ENCODE measurements at places on chromosomes 11 and 22.

DNA sequence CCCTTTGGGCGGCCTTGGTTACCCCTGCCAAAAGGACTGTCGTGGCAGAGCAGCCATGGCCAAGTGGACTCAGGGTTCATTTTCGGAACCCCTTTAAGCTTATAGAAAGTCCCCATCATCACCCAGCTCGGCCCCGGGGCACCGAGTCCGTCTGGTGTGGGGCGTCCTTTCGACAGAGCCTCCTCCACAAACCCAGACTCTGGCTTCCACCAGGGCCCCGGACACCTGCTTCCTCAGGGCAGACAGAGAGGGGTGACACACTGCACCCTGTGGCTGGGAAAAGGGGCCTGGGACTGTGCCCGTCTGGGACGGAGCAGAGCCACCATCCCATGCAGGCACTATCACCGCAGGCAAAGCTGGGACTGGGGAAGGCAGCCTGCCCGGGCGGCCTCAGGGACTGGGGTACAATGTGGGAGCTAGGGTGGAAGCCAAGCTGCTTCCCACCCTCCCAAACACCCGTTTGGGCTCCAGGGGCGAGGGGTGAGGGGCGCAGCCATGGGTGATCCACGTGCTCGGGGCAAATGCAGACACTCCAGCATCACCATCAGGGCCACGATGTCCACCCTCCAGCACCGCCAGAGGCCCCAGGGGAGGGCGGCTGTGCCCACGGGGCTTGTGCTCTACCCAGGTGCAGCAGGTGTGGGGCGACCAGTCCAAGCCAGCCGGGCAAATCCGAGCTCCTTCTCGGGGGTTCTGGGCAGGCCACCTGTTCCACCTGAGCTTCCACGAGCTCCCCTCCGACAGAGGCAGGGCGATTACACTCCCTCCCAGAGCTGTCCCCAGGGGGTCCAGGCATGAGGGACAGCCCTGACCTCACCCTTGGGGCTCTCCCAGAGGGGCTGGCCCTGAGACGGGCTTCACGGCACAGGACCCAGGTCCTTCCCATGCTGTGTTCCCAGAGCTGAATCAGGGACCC lies 11.7 kb upstream of the MRPL23 start:
- peak; percentile 60 for DNase-seq

- DNase-seq, result no peak
Observed at GRCh38 chr22:27267145-27267544, 534.4 kb downstream of the MN1 start.

DNA sequence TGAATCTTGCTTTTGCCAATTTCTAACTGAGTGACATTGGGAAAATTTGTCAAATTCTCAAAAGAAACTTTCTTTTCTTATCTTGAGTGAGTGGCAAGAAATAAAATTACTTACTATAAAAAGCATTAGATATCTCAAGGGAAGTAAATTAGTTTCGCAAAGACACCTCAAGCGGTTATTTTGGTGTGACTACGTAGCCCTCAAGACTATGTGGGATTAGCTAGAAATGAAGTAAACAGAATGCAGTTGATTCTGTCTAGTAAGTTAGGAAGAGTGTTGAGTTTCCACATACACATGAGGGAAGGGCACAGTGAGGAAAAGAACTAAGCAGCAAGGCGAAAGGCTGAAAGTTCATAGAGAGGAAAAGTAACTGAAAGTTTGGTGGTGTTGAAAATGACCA lies 28.3 kb upstream of the MS4A6A start:
- DNase-seq, result no peak

- DNase-seq, result no peak
Observed at GRCh38 chr11:15636521-15637089, 521.9 kb downstream of the INSC start.

DNA sequence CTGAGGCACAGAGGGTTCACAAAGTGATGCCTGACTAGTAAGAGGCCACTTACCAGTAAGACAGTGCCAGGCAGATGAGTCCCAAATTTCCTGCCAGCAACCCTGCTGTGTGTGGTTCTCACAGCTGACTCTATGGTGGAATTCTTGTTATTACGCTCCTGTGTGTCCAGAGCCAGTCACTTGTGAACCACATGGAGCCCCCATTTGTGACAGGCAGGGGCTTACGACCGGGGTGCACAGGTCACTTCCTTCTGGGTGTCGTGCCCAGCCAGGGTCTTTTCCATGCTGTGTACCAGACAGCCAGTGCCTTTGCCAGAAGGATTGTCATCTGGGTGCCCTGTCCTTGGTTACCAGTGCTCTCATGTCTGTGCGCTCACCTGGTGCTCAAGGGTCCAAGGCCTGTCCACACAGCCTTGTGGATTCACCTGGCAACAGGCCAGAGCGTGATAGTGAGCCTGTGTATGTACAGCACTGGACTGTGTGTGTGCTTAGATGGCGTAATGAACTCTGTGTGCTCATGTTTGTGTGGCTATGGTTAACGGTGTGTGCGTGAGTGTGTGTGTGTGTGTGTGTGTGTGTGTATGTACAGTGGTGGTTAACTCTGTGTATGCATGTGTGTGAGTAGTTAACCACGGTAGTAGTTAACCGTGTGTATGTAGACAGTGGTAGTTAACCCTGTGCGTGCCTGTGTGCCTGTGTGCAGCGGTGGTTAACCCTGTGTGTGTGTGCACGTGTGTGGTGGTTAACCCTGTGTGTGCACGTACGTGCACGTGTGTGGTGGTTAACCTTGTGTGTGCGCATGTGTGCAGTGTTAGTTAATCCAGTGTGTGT lies 18.6 kb downstream of the GRAMD4 start:
- DNase-seq, result peak; percentile 78

DNA sequence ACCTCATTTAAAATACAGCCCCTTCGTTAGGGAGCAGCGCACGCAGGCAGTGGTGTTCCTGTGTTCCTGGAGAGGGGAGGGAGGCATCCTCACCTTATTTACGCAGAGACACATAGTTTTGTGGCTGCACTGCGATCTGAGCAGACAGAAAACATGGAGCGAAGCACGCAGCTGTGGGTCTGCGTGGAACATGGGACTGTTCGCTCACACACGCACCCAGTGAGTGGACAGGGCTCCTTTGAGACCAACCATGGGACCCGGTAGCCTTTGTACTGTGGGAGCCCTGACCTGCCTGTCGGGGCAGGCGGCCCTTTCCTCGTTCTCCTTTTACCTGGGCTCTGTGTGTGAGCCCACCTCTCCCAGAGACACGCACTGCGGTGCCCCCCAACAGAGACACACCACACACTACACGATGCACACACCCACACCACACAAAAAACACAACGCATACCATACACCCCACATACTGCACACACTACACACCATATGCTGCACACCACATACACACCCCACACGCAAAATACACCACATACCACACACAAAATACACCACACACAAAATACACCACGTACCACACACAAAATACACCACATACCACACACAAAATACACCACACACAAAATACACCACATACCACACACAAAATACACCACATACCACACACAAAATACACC lies 1245.7 kb downstream of the BRD1 start:
- no peak for DNase-seq

DNA sequence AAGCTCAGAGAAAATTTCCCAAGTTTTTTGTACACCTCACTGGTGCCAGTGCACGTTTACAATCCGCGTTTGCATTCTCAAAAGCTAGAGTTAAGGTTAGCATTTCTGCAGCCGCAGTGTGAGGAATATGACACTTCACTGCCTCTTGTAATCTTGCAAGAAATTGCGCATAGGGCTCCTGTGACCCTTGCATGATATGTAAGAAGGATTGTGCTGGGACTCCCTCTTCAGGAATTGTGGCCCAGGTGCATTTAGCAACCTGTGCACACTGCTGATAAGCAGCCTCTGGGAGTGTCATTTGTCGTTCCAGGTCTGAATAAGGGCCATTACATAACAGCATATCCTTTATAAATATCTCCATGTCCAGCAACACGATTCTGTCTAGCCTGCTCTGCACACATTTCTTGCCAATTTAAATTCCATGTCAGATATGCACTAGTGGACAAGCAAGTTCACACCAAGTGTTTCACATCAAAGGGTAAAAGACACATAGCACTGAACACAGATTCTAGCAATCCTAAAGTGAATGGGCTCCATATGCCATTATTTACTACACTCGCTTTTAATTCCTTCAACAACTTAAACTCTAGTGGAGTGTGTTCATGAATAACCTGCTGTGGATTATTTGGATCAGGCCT lies 69.2 kb upstream of the INCENP start:
- DNase-seq, result no peak

GRCh38 chr11:113296447-113297205 lies 17.8 kb upstream of the TTC12 start:
- no peak for DNase-seq

DNA sequence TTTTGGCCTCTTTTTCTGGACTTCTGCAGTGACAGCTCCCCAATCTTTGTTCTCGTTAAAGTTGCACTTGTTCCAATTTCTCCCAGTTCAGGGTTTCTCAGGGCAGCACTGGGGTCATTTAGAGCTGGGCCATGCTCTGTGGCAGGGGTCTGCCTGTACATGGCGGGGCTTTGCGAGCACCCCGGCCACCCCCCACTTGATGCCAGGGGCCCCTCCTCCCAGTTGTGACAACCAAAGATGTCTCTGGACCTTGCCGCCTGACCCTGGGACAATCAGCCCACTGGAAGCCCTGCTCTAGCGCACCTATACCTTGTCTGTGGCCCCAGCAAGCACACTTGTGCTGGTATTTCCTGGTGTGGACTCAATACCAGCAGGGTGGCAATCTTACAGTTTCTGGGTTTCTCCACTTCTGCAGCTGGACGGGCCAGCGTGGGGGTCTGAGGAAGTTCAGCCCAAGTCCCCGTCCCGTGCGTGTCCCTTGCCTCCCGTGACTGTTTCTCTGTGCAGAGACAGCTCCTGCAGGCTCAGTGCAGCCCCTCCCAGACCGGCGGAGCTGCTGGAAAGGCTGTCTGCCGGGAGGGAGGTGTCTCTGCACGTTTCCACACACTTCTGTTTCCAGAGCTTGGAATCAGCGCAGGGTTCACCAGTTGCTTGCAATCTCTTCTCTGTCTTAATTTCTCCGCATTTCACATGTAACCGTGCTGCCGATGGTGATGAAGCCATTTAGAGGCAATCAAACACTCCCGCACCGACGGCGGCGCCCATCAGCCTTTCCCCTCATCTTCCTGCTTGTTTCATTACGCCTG lies 1328.9 kb downstream of the BRD1 start:
- no peak for DNase-seq

DNA sequence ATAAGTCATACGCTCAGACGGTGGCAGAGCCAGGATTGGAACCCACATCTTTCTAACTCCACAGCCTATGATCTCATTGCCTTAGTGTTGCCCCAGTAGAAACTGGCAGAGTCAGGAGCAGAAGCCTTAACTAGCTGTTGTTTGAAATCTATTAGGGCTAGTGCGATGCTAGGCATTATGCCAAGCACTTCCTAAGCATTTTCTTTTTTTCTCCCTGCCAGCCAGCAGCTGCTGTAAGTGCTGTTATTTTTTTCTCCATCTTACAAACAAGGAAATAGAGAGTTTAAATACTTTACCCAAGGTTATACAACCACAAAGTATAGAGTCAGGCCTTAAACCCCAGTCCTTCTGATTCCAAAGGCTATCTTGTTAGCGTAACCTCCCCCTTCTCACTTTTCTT lies 161.0 kb upstream of the SORL1-AS1 start:
- DNase-seq, result no peak

DNA sequence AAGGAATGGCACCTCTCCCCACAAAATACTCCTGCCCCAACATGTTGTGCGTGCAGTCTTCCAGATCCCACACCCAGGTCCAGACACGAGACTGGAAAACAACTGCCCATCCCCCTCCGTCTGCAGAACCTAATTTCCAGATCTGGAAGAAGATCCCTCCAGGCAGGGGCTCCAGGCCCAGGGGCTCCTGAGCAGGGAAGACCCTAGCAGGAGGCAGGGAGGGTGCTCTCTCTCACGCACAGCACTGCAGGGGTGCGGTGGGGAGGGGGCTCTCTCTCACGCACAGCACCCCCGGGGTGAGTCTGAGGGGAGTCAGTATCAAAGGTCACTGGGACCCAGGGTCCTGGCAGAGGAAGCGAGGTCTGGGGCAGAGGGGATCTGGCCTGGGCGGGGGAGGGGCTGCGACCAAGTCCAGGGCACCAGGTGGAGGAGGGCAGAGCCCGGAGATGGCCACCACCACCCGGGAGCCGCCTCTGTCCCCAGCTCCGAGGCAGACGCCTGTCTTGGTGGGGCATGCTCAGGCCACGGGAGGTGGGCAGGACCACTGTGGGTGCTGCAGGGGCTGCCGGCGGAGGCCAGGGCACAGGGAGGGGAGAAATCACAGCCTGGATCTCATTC lies 1.7 kb downstream of the MLC1 start:
- no peak for DNase-seq

DNA sequence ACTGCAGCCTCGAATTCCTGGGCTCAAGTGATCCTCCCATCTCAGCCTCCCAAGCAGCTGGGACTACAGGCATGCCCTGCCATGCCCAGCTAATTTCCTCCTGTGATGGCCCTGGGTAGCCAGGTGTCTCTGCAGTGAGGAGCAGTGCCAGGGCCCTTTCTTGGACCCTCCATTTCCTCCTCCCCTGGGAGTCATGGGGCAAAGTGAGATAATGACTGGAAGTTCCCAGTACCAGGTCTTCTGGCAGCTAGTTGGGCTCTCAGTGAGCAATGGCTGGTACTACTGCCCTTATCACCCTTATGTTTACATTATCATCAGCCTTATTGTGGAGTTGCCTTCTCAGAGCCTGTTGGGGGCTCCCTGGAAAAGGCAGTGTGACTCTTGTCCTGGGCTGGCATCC lies 17.6 kb downstream of the DAGLA start:
- DNase-seq, result no peak

GRCh38 chr11:2089536-2090165 lies 49.5 kb downstream of the IGF2 start:
- peak; percentile 26 for DNase-seq

- no peak for DNase-seq
Observed at GRCh38 chr11:5703741-5704536, 14.3 kb downstream of the TRIM22 start.

DNA sequence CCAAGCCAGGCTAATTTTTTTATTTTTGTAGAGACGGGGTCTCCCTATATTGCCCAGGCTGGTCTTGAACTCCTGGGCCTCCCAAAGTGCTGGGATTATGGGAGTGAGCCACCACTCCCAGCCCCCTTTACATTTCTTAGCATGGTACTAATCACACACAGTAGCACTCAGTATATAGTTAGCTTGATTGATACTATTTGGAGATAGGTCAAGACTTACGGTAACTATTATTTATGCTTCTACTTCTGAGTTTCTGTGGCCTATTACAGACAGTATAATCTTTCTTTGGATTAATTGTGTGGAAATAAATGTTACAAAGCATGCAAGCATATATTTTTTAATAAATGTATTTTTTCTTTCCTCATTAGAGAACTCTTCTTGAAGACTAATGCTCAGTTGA lies 192.2 kb downstream of the UVRAG start:
- DNase-seq, result no peak

DNA sequence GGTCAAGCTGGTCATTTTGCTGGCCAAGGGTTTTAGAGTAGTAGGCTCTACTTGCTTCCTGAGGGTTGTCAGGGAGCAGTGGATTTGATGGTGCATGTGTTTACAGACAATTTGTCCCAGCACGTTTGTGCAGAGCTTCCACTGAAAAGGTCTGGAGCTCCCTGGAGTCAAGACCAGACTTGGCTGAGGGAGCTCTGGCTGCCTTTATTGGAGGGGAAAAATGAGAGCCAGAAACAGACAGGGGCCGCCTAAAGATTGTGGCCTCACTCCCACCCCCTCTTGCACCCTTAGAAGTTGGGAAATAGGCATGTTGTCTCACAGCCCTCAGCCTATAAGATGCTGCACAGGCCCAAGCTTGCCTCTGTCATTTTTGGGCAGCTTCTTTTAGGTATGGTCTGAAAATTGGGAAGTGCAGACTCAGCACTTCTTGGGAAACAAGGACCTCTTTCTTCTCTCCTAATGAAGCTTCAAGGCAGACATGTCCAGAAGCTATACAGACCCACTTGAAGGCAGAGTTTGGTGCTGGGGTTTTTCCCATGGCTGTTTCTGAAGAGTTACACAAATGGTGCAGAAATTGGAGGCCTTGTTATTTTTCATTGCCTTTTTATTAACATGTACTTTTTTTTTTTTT lies 55.1 kb downstream of the AMOTL1 start:
- DNase-seq, result no peak
